ENCODE measurements at places on chromosomes 7 and 10.
A peak's percentile ranks its signal among the peaks of the same experiment; 100 is the strongest.

- DNase-seq = no peak
Observed at GRCh38 chr7:111212857-111213523, 122.1 kb downstream of the LRRN3 start.

DNA sequence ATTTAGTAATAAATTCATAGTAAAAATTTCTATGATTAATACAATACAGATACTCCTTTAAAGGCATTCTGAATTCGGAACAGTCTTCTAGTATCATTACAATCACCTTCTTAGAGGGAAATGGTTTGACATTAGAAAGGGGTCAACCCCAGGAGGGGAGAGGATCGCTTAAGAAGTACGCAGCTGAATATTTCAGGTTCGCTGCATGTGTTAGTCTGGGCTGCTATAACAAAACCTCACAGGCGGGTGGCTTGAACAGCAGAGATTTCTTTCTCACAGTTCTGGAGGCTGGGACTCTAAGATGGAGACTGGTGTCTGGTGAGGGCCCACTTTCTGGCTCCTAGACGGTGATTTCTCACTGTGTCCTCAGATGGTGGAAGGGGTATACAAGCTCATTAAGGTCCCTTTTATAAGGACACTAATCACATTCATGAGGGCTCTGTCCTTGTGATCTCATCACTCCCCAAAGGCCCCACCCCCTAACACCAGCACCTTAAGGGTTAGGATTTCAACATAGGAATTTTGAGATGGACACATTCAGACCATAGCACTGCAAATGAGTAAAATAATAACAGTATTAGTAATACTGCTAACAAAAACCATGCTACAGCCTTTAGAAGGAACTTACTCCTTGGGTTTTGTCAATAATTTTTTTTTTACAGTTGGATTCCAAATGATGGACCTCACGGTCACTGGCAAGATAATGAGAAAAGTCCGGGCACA lies 34.0 kb downstream of the GNA12 start:
- peak; percentile 15 for DNase-seq

DNA sequence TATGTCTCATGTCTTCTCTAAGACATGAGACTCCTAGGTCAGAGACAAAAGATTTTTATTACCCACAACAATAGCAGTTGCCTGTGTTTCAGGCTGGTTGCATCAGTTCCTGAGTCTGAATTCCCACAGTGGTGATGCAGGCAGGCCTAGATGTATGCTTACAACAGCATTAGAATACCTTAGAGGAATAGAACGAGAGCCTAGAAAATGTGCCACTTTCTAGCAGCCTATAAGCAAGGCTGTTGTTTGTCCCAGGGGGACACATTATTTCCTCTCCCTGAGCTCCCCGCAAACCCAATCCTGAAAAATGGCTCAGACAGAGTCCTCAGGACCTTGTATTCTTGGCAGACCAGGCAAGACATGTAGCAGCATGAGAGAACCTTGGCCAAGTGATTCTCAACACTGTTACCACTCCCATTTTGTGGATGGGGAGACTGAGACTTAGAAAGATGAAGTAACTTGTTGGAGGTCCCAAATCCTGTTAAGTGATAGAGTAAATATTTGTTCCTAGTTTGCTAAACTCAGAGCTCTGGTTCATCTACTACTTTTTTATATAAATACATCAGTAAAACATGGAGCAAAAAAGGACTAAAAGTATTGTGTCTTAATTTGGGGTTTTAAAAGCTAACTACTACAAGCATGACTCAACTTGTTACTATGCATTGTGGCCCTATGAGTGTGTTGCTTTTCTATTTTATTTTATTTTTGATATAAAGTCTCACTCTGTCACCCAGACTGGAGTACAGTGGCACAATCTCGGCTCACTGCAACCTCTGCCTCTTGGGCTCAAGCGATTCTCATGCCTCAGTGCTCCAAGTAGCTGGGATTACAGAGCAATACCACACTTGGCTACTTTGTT lies 14.2 kb downstream of the VTI1A start:
- DNase-seq = no peak

GRCh38 chr10:125064681-125065492 lies 95.5 kb downstream of the CTBP2 start:
- DNase-seq = no peak

DNA sequence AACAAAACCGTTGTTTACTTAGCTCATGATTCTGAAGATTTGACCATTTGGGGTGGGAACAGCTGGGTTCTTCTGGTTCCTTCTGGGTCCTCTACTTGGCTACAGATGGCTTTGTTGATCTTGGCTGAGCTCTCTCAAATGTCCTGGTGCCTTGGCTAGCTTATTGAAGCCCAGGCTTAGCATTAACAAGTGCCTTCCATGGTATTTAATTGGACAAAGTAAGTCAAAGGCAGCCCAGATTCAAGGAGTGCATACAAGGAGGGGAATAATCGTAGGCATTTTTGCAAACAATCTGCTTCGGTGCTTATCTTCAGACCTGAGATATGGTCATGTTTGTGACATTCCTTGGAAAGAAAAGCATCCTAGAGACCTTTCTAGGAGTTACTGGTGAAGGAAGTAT lies 81.4 kb downstream of the ADCYAP1R1 start:
- no peak for DNase-seq

DNA sequence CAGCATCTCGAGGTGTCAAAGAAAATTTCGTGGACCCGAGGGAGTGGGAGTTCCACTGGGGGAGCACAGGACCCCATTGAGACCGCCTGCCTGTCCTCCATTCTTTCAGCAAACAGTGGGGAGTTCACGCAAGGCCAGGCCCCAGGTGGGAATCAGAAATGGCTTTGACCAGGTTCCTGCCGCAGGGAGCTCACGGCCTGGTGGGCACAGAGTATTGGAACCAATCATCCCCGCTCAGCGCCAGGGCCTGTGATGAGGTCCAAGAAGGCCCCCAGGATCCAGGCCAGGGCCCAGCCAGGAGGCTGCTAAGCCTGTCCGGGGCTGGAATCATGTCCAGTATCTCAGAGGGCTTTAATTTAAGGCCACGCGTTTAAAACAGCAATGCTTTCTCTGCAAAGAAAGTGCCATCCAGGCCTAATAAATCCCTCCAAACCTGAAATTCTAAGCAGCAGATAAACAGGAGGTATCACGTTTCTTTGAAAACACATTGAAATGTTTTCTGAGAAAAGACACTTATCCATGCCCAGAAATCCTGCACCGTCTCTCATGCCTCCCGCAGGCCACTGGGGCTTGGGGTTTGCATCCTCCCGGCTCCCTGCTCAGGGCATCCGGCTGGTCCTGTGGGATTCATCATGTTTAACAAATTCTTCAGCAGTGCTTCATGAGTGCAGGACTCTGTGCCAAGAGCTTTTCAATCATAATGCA lies 125.7 kb downstream of the OAT start:
- DNase-seq = no peak

DNA sequence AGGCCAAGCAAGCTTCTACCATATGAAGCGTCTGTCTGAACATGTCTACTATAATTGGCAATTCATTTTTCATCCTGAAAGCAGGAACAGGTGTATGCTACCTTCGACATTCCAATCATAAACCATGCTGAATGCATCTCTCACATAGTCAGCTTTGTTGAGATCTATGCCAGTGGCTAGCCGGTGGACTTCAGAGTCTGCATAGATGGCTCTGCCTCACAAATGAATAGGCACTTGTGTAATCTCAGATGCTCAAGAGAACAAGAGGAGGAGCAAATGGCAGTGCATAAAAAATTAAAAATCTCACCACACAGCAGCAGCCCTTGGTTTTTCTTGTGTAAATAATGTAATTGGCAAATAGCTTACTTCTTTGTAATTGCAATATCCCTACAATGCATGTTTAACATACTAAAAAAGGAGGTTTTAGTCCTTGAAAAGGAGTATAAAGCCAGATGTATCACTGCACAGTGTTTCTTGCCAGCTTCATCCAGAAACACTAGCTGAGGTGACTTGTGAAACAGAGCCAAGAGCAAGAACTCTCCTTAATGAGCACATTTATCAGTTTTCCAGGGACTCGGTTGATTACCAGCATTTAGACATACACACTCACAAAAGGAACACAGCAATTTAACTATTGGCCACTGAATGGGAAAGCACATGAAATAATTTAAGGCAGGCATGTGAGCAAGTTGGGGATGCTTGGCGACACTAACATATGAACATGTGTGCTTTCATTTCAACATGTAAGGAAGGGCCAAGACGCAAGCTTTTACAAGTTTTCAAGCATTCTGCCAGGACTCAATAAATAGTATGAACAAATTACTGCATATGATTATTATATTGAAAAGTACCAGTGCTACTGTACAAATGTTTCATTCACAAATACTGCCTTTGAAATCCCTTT lies 249.9 kb upstream of the PLXNA4 start:
- DNase-seq = no peak

- DNase-seq = no peak
Observed at GRCh38 chr7:102288285-102288930, 1.7 kb downstream of the SH2B2 start.

DNA sequence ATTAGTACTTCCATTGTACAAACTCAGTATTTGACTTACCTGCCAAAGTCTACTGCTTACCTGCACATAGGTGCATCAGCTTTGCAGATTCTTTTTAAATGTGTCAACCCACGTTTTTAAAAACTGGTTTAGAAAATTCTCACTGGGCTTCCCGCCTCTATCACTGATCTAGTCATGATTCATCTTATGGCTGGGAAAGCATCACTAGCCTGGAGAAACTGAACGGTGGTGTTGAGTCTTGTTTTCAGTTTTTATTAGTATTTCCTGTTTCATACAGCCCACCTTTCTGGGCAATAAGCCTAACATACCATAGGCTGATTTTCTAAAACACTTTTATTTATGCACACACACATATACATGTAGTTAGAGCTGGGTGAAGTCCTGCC lies 19.7 kb downstream of the DOCK1 start:
- no peak for DNase-seq

GRCh38 chr10:7811000-7811399 lies 7.3 kb upstream of the TAF3 start:
- no peak for DNase-seq

DNA sequence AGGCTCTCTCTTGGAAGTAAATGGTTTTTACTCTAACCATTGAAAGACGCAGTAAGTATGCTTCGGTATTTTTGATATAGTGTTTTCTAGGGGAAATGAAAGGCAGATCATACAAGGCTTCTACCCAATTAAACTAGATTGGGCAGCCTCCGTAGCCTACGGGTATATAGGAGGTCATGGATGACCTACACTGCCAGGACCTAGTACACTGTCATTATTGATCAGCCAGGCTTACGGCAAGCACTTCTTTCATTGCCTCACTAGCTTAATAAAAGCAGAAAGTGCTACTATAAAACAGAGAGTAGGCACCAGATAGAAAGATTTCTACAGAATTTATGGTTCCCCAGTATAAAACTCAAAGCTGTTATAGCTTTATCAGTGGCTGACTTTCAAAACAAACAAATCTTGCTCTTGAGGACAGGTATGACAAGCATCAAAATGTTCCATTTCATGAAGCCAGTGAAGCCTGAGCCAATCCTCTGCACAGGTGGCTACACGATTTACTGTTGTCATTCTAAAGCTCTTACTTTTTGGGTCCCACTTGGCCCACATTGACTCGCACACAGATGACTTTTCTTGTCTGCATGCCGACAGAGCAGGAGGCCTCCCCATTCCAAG lies 358.1 kb downstream of the THSD7A start:
- DNase-seq = no peak

DNA sequence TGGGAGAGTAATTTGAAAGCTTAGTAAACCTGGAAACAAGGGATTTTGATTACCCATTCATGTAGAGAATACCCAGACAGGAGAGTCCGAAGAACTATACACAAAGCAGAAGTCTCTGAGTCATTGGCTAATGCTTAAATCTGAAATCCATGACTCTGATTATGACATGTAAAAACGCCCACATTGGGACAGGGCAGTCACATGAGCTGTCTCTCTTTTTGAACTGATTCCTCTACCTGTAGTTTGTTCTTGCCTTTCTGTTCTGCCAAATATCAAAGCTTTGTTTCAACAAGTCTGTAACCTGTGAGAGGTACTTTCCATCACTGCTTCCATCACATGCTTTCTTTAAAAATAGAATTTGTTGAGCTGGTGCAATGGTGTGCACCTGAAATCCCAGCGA lies 4.3 kb upstream of the GPNMB start:
- no peak for DNase-seq

- DNase-seq = no peak
Observed at GRCh38 chr10:101273741-101274140, 44.5 kb upstream of the LBX1 start.
